ENCODE measurements at places on chromosomes 5 and 9.

GRCh38 chr5:167754501-167755021, 536.9 kb upstream of the WWC1 start:
- no peak for DNase-seq

DNA sequence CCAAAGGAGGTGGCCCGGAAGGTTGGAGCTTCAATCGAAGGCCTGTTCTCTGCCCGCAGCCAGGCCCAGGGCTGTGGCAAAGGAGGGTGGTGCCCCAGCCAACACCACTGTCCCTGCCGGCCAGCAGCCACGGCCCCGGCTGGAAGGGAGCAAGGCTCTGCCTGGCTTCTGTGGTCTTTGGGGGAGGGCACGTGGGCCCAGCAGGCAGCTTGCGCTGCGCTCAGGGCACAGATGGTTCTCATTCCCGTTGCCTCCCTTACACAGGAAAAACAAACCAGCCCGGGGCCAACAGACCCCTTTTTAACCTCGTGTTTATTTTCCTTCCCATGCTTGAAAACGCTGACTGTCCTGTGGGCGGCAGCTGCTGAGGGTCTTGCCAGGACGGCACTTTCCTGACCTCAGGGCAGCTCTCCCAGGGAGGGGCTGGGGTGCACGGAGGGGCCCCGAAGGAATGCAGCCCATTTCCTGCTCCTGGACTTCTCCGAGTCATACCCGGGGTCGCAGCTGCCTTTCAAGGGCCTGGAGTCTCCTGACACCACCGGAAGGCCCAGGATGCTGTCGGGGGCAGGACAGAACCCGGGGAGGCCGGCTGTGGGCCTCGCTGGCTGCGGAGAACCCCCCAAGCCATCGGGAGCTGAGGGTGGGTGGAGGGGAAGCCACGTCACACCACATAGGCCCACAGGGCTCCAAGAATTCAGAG, 1.1 kb upstream of the GPSM1 start:
- no peak for DNase-seq

GRCh38 chr5:10631316-10631996, 67.6 kb downstream of the ANKRD33B start:
- no peak for DNase-seq

DNA sequence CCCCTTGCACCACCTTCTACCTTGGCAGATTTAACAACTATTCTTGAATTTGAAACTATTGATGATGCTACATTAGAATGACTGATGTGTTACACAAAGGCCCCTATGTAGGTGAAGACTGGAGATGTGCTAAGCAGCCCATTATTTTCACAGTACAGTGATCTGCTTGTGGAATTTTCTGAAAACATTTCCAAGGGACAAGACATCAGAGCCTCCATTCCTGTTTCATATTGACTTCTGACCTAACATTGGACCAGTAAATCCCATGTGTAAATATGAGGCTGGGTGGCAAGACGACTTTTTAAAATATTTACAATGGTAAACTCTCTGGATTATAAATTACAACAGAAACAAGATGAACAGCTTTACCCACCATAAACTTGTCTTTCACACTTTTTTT, 265.8 kb upstream of the EFNA5 start:
- no peak for DNase-seq

DNA sequence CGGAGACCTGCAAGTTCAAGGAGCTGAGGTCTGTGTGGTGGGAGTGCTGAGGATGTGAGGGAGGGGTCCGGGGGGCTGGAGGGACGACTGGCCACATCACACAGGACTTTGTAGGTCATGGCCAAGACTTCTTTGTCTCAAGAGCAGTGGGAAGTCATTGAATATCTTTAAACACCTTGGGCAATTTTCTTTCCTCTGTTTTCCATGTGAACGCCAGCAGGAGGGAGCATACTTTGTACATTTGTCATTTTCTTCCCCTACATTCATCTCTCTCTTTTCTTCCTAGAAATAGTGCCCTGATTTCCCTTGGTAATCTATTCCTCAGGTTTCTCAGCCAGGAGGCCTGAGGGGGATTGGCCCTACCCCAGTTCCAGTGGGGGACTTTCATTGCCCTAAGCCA, 153.7 kb upstream of the MSX2 start:
- no peak for DNase-seq
